Activated CD4-positive, alpha-beta T cell treated with anti-CD3 and anti-CD28 coated beads, Interleukin-2, amount 10 ng/mL, durations not matched to agents 7 days and 5 days (primary cell): ENCODE measurements at places on chromosomes 11 and 22. TPM values are rescaled to one million over a fixed set of nuclear protein-coding genes. Genes with fewer than 3 reads are reported as not detected.
A peak's percentile ranks its signal among the peaks of the same experiment; 100 is the strongest.

DNA sequence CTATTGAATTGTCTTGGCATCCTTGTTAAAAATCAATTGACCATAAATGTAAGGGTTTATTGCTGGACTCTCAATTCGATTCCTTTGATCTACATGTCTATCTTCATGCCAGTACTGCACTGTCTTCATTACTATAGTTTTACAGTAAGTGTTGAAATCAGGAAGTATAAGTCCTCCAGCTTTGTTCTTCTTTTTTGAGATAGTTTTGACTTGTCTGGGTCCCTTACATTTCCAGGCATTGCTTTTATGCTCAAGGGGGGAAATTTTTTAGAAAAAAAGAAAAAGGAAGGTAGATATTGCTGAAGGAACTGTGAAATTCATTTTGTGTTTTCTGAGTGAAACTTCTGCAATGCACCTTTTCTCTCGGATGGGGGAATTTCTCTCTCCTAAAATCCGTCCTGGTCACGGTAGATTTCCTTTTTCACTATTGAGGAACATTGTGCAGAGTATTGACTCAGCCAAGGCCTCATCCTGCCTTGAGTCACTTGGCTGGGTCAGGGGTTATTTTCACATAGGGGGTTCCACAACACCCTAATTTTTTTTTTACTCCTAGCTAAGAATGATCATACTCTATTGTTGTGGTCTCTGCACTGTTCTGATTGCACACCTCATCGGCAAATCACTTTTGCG lies 2.8 kb upstream of the ACER3 start:
- H3K27me3 ChIP-seq, result peaks cover 1% of the 10 kb centered on the region
- peaks cover 3% of the 10 kb centered on the region for H3K36me3 ChIP-seq
- H3K27ac ChIP-seq, result no peak overlapping the region
- H3K4me1 ChIP-seq, result peaks cover 19% of the 10 kb centered on the region
- no peak overlapping the region for H3K4me3 ChIP-seq

- H3K4me1 ChIP-seq, result peaks cover 24% of the 10 kb centered on the region
- DNase-seq, result no peak
- no peaks in the 10 kb centered on the region for H3K27me3 ChIP-seq
- H3K36me3 ChIP-seq, result no peaks in the 10 kb centered on the region
These were observed 28.7 kb downstream of the SDHD start for GRCh38 chr11:112115386-112115785.

KRTAP5-9 gene
- 0.35 TPM for total RNA-seq

DNA sequence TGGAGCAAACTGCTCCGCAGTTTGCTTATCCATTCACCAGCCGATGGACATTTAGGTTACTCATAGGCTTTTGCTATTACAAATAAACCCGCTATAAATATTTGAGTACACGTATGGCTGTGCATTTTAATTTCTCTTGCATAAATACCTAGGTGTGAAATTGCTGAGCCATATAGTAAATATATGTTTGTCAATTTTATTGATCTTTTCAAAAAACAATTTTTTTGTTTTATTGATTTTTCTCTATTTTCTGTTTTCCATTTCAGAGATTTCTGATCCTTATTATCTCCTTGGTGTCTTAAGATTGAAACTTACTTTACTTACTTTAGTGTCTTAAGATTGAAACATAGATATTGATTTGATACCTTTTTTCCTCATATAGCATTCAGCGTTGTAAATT lies 4.5 kb downstream of the ZNF74 start:
- H3K4me3 ChIP-seq, result no peak overlapping the region
- peaks cover 8% of the 10 kb centered on the region for H3K36me3 ChIP-seq
- peaks cover 37% of the 10 kb centered on the region for H3K4me1 ChIP-seq

HOATZ gene
- total RNA-seq, result not detected

DNA sequence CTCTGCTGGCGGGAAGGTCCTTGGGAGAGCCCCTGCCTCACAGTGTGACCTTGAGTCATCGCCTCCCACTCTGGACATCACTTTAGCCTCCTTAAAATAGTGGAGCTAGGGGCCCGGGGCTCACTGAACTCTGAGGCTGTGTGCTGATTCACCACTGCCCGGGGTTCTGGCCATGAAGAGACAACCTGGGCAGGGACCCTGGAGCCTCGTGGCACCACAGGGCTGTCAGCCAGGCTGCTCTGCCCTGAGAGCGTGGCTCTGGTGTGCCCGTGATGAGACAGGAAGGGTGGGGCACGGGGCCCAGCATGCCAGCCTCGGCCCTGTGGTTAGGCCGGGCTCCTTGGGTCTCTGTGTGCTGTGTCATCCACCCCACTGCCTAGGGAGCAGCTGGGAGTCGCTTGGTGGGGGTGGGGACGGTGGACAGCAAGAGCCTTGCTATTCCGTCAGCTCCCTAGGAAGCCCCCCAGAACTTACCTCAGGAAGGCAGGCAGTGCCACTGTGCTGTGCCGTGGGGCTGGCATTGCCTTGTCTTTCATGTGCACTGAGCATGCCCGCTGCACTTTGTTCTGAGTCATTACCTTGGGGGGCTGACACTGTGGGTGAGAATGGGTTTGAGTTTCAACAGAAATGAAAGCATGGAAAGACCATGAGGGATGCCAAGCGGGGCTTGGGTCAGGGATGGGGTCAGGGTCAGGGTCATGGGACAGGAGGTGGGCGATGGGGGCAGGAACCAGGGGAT lies 31.7 kb downstream of the TPCN2 start:
- peak overlapping the region; percentile 92 for H3K27ac ChIP-seq
- H3K4me3 ChIP-seq, result no peak overlapping the region
- peaks cover 22% of the 10 kb centered on the region for H3K4me1 ChIP-seq
- peak; percentile 47 for DNase-seq
- peaks cover 10% of the 10 kb centered on the region for H3K36me3 ChIP-seq

OR2AT4 gene
- total RNA-seq, result not detected

- H3K27me3 ChIP-seq, result no peaks in the 10 kb centered on the region
- DNase-seq, result no peak
These were observed 229.3 kb downstream of the CASP12 start for GRCh38 chr11:104668797-104669463.

DNA sequence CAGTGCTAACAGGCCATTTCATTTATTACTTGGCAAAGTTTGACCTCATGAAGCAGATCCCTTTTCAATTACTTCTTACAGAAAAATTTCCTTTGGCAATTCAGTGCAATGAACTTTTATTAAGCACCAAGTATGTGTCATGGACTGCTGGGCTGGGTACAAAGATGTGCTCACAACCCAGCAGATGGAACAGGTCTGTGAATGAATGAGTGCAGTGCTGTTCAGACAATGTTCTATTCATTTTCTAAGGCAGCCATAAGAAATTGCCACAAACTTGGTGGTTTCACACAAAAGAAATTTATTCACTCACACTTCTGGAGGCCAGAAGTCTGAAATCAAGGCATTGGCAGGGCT lies 428.5 kb downstream of the SOX6 start:
- H3K4me1 ChIP-seq, result no peaks in the 10 kb centered on the region
- no peaks in the 10 kb centered on the region for H3K36me3 ChIP-seq
- H3K4me3 ChIP-seq, result no peak overlapping the region
- DNase-seq, result no peak

BBOX1 gene
- not detected for total RNA-seq

DNA sequence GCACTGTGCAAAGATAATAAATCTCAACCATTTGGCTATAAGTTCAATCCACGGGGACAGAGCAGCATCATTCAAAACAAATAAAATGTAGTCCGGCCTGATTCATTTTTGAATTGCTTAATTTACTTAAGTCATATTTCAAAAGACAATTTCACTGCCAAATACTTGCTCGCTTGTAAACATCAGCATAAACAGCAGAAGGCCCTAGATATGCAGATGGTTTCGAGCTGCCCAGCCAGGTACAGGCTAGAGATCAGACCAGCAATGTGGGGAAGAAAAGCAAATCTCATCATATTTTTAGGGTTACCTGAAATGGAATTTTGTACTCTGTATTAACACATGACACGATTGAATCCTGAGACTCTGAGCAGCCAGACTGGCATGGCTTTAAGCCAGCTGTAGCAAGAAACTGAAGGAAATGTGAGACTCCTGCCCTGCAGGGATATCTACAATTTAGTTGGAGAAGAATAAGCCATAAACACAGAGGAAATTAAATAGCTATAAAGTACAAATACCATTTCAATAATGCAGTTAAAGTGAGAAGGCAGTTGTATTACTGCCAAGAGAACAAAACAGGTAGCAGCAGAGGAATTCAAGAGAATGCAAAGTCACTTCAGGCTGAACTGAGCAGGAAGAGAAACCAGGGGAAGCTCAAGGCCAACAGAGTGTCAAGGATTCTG lies 440.3 kb downstream of the ETS1 start:
- no peaks in the 10 kb centered on the region for H3K36me3 ChIP-seq
- no peaks in the 10 kb centered on the region for H3K4me1 ChIP-seq
- H3K27me3 ChIP-seq, result no peaks in the 10 kb centered on the region
- no peak for DNase-seq
- no peak overlapping the region for H3K27ac ChIP-seq

GRCh38 chr11:72579816-72580641 lies 94.2 kb downstream of the PDE2A start:
- peaks cover 12% of the 10 kb centered on the region for H3K4me1 ChIP-seq
- no peak overlapping the region for H3K27ac ChIP-seq
- no peak for DNase-seq
- H3K36me3 ChIP-seq, result no peaks in the 10 kb centered on the region

GRCh38 chr11:130633466-130633865 lies 185.0 kb downstream of the ADAMTS15 start:
- peaks cover 31% of the 10 kb centered on the region for H3K4me1 ChIP-seq
- no peak overlapping the region for H3K27ac ChIP-seq
- H3K36me3 ChIP-seq, result no peaks in the 10 kb centered on the region
- H3K27me3 ChIP-seq, result no peaks in the 10 kb centered on the region
